IMR-90 (cell line): ENCODE measurements at places on chromosomes 2 and 18. TPM values are rescaled to one million over a fixed set of nuclear protein-coding genes. Genes with fewer than 3 reads are reported as not detected.

DNA sequence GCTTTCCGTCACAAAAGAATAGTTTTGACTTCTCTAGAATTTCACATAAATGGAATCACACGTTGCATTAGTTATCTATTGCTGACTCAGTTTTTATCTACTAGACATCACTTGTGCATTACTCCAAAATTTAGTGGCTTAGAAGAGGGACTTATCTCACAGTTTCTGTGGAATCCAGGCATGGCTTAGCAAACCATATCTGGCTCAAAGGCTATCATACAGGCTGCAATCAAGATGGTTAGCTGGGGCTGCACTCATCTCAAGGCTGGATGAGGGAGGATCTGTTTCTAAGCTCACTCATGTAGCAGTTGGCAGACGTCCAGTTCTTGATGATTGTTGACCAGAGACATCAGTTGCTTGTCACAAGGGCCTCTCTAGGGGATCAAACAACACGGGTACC lies 6.6 kb upstream of the DSC3 start:
- no peak for DNase-seq

DNA sequence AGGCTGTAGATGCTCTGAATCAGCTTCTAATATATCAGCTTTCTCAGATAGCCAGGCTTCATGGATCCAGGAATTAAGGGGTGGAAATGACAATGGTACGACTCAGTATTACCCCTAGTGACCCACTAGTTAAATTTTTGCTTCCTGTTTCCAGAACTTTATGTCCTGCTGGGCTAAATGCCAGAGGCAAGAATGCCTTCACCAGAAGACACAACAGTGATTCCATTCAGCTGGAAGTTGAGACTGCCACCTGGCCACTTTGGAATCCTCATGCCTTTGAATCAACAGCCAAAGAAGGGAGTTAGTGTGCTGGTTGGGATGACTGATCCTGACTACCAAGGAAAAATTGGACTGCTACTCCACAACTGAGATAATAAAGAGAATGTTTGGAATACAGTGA lies 239.1 kb downstream of the ASXL3 start:
- peak; percentile 78 for DNase-seq

Gene TMEM169
- 0.54 and 0.83 TPM in 2 replicates for total RNA-seq

GRCh38 chr2:169050476-169051240 lies 18.7 kb upstream of the DHRS9 start:
- DNase-seq, result no peak

DNA sequence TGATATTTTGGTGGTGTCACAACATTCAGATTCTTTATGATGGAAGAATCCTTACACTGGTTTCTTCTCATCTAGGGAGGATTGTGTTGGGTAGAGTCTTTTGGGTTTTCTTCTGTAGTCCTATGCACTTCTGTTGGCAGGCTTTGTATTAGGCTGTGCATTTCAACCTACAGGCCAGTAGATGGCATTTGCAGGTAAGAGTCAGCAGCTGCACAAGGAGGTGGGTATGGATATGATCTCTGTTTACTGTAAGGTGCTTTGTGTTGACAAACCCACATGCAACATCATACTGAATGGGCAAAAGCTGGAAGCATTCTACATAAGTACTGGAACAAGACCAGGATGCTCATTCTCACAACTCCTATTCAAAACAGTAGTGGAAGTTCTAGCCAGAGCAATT lies 656.8 kb downstream of the METTL4 start:
- no peak for DNase-seq

Gene GAL3ST2
- total RNA-seq, result not detected in 2 replicates

DNA sequence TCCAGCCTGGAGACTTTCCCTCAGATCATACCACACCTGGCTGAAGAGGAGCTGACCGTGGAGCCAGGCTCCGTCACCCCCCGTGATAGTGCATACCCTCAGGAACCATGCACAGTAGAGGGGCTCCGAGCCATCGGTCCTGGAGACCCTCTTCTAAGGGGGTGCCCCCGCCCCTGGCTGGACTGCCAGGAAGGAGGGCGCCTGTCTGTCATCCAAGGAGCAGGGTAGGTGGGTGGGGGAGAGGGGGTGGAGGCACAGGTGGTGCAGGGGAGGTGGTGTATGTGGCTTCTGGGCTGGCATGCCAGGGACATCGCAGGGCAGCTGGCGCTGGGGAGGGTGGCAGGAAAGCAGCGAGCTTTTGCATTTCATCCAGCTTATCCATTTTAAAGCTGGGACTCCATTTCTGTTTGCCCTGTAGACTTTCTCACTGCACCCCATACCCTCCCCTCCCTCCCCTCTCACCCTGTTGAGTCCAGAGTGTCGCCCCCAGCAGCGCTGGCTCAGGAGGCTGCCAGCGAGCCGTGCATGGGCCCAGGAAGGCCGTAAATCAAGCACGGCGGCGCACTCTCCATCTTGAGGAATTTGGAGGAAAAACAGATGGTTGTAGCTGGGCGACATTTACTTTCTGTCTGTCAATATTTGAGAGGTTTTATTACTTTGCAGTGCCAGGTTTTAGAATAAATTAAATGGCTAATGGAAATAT lies 56.2 kb upstream of the HS6ST1 start:
- no peak for DNase-seq

Gene HOXD4
- not detected in 2 replicates for total RNA-seq

Gene LRATD1
- total RNA-seq, result 0.18 and 0.28 TPM in 2 replicates

GRCh38 chr18:79250301-79250981 lies 145.3 kb upstream of the NFATC1 start:
- no peak for DNase-seq

Gene CPLX4
- not detected in 2 replicates for total RNA-seq

Gene CXCR4
- not detected in 2 replicates for total RNA-seq

Gene SH3RF3
- total RNA-seq, result 3.4 and 3.9 TPM in 2 replicates

GRCh38 chr2:39723497-39723896 lies 55.6 kb downstream of the THUMPD2 start:
- DNase-seq, result no peak

Gene SCN9A
- total RNA-seq, result 135 and 179 TPM in 2 replicates

- no peak for DNase-seq
Observed at GRCh38 chr18:48819781-48820482, 130.8 kb downstream of the SMAD7 start.

- DNase-seq, result no peak
Observed at GRCh38 chr2:157428500-157429175, 15.3 kb downstream of the CYTIP start.

DNA sequence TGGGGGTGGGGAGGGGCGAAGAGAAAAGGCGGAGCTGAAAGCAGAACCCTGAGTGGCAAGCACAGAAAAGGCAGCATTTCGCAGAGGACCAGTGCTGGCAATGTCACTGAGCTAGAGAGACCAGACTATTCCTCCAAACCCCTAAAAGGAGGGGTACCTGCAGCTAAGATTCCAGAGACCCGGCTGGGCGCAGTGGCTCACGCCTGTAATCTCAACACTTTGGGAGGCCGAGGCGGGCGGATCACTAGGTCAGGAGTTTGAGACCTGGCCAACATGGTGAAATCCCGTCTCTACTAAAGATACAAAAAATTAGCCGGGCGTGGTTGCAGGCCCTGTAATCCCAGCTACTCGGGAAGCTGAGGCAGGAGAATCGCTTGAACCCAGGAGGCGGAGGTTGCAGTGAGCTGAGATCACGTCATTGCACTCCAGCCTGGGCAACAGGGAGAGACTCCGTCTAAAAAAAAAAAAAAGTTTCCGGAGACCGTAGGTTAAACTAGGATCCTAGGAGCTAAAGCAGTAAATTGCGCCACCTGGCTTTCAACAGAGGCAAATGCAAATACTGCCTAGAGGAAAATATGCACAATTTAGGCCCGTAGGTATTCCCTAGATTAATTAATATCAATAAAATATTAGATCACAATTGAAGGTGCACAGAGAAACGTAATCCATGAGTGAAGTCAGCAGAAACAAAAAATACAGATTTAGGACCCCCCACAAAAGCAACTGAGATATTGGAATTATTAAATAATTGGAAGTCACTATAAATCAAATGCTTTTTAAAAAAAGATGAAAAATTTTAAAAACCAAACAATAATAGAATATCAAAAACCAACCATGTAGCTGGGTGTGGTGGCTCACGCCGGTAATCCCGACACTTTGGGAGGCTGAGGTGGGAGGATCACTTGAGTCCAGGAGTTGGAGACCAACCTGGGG lies 4.9 kb downstream of the UCN start:
- peak; percentile 72 for DNase-seq

- DNase-seq, result peak; percentile 75
Observed at GRCh38 chr18:394987-395362, 105.5 kb downstream of the COLEC12 start.

Gene CHRND
- not detected in 2 replicates for total RNA-seq

Gene STARD6
- 0.28 TPM in 1 of 2 replicates, not detected in the other for total RNA-seq

- DNase-seq, result peak; percentile 30
Observed at GRCh38 chr2:217669831-217670230, 333.0 kb downstream of the TNS1 start.

DNA sequence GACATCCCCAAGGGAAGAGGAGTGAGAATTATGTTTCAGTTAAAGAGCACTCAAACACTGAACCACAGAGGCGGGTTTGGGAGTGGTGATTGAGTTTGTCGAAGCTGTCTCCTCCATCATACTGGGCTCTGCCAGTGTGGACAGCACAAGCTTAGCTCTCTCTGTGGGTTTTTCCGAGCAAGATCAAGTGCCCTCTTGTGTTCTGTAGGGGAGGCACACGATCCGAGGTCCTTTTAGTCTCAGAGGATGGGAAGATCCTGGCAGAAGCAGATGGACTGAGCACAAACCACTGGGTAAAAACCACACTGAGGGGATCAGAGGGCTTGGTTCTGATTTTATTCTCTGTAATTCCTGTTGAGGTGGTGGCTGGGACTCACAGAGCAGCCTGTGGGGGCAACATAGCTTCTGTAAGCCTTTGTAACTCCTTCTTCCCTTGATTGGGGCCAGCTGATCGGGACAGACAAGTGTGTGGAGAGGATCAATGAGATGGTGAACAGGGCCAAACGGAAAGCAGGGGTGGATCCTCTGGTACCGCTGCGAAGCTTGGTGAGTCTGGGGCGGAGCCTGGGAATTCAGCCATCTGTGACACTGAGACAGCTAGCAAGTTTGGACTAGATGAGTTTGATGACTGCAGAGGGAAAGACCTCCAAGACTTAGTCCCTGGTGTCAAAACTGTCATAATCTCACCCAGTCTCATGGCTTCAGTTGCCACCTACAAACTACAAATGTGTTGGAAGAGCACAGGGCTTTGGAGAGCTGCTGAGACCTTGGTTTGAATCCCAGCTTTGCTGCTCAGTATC lies 2.0 kb downstream of the NAGK start:
- peak; percentile 37 for DNase-seq

Gene TTN
- 0.18 and 0.83 TPM in 2 replicates for total RNA-seq

Gene TDRD15
- total RNA-seq, result not detected in 2 replicates

DNA sequence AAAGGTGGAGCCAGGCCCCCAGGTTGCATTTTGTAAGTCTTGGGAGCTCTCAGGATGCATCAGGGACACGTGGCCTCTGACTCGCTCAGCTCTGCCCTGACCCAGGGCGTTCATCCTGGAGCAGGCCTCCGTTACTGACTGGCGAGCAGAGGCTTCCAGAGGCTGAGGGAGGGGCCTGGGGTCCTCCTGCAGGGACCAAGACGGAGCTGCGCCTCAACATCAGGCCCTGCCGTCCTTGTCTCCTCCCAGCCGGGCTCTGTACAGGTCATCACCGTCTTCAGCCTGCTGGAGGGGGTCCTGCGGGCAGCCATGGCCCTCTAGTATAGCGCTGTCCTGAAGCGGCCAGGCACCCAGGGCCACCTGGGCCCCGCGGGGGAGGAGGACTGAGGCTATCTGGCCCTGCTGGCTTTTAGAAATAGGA lies 10.2 kb upstream of the ALPP start:
- DNase-seq, result peak; percentile 34

- DNase-seq, result no peak
Observed at GRCh38 chr2:44997963-44998362, 11.3 kb downstream of the SIX2 start.

Gene GATA6
- total RNA-seq, result 2.5 and 3.3 TPM in 2 replicates

GRCh38 chr2:106886916-106887758 lies 1.2 kb upstream of the ST6GAL2 start:
- DNase-seq, result no peak

Gene REG3G
- total RNA-seq, result not detected in 2 replicates

GRCh38 chr18:67211646-67212045 lies 304.9 kb downstream of the DSEL start:
- DNase-seq, result peak; percentile 12

DNA sequence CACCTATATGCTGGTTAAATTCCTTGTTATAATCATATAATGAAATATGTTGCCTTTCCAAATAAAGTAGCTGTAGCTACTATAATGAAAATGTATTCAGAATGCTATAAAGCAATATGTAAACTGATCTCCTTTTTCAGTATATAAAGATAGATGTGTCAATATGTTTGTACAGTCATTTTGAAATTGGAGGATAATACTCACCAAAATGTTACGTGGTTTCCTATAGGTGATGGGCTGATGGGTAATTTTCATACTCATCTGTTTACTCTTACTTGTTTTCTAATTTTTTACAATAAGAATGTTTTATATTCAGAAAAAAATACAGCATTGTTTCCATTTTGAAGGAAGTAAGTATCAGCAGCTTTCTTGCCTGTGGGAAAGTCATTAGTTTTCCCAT lies 70.2 kb downstream of the PRKRA start:
- no peak for DNase-seq

DNA sequence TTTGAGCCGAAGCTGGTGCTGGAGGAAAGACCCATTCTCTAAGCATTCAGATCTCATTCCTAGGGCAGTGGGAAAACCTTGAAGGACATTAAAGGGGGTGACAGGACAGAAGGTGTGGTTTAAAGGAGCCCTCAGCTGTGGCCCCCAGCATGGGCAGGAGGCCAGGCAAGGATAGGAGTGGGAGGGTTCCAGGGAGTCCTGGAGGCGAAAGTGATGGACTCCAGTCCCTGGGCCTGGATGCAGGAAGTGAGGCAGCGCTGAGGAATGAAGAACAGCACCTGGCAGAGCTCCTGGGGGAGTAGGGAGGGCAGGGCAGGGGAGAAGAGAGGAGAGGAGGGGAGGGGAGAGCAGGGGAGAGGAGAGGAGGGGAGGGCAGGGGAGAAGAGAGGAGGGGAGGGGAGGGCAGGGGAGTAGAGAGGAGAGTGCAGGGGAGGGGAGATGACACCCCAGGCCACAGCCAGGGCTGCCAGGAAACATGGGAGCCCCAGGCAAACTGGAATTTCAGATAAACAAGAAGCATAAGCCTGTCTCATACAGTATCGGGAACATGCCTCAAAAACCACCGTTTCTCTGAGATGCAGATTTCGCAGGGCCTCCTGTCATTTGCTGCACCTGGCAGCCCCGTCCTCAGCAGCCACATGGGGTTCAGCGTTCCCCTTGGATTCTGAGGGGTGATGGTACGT lies 5.7 kb downstream of the RAMP1 start:
- peak; percentile 70 for DNase-seq

Gene TMEM237
- 46.9 and 58.8 TPM in 2 replicates for total RNA-seq

DNA sequence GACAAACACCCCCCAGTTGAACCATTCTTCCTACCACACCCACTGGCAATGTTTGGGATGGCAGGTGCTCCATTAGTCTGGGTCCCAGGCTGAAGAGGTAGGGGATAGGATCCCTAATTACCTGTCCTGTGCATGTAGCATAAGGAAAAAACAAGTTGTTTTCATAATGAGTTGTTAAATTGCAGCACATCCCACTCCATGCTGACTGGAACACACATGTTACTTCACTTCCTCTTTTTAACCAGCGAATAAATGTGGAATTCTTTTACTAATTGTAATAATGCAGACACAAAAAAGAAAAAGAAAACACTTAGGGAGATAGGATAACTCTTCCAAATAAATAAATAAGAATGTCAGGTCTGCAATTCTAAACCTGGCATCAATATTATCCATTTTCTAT lies 11.8 kb upstream of the CBLN2 start:
- no peak for DNase-seq

Gene IL18R1
- total RNA-seq, result 0.18 and 0.28 TPM in 2 replicates

Gene CHRNG
- not detected in 2 replicates for total RNA-seq

- no peak for DNase-seq
Observed at GRCh38 chr2:86352727-86353221, 15.3 kb upstream of the REEP1 start.
